ENCODE measurements at places on chromosomes 5 and 9. TPM values are rescaled to one million over a fixed set of nuclear protein-coding genes. Genes with fewer than 3 reads are reported as not detected.

GRCh38 chr9:20573023-20573422 lies 49.3 kb downstream of the MLLT3 start:
- DNase-seq, result no peak

GRCh38 chr5:158496624-158497023 lies 603.1 kb downstream of the EBF1 start:
- DNase-seq, result no peak

Gene CMBL
- total RNA-seq, result 1.5 TPM

Gene PCDHA9
- total RNA-seq, result 0.26 TPM

DNA sequence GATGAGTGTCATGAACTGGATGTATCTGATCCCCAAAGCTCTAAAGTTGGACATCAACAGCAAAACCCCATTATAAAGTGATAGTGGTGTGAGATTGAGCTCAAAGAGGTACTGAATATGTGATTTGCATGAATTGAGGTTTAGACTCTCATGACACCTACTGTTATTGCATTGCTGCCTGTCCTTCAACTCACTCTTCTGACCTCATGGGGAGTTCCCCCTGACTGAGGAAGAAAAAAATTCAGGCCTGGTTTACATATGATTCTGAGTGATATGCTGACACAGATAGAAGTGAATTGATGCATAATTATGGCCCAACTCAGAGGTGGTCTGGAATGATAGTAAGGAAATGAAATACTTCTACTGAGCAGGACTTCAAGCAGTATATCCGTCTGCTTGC lies 76.2 kb upstream of the CHD1 start:
- DNase-seq, result no peak

Gene LPAR1
- 64.1 TPM for total RNA-seq

Gene PLAC8L1
- total RNA-seq, result not detected

DNA sequence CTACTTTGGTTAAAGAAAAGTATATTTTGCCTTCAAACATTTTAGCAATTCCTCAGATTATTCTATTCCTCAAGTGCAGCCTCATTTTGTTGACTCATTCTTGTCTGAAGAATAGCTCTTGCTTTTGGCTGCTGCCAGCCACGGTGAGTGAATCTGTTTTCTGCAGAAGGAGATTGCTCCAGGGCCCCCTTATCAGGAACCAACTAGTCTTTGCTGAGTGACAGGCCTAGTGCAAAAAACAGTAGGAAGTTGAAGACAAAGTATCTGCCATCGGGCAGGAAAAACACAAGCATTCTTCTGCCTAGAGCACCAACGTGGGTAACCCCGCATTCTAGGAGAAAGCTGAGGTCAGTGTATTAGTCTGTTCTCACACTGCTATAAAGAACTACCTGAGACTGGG lies 42.3 kb downstream of the ZNF883 start:
- DNase-seq, result no peak

Gene MEIKIN
- total RNA-seq, result not detected
